ENCODE measurements at places on chromosomes 2 and 18.

- no peak for DNase-seq
These were observed 6.7 kb upstream of the ADCY3 start for GRCh38 chr2:24926602-24927252.

GRCh38 chr18:48791636-48792105, 159.1 kb downstream of the SMAD7 start:
- no peak for DNase-seq

- no peak for DNase-seq
These were observed 383.3 kb upstream of the ETAA1 start for GRCh38 chr2:67013821-67014220.

DNA sequence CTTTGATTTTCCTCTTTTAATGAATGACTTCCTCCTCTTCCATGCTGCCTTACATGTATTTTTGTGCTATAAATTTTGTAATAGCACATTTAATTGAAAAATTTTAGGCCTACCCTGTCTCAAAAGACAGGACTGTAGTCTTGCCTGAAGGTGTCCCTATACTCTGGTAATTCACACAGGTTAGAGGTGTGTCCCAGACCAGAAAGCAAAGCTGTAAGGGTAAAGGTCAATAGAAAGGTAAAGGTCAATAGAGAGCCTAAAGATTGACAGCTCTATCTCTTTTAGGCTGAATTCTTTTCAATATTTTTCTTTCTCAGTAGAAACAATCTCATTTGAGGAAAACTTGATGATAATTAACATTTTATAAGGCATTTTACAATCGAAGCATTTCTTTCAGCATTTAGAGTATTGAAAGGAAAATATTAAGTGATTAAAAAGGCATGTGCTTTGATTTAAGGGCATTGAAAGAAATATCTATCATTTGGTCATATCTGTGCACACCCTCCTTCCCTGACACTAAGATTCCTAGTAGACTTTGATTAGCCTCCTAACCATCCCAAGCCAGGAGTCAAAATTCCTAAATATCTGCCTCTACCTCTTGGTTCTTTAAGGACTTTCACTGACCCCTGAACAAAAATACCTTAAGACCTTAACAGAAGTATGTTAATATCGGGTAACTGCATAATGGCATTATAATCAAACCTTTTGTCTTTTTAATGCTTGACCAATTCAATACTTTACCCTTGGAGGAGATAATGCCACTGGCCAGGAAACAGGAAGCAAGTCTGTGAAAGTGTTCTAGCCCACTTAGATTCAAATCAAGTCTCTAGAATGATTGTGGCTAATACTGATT, 161.8 kb upstream of the DTNA start:
- no peak for DNase-seq

- DNase-seq = no peak
These were observed 111.3 kb downstream of the CPS1 start for GRCh38 chr2:210667711-210668110.

GRCh38 chr2:9097239-9097638, 93.8 kb upstream of the MBOAT2 start:
- DNase-seq = no peak

GRCh38 chr2:42178335-42178734, 9.2 kb downstream of the EML4 start:
- DNase-seq = no peak

DNA sequence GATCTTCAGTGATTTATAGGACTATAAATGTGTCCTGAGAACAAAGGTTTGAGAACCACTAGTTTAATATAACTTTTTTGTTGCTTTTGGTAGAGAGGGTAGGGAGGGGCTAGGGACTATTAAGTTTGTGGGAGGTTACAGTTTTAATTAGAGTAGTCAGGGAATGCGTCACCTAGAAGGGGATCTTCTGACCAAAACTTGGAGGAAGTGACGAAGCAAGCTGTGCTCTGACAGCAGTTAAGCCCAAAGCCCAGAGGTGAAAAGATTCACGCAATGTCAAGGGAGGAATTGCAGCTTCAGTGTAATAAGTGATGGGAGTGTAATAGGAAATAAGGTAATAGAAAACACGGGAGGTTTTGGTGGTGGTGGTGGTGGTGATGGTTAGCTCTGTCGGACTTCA, 8.1 kb downstream of the TDRD15 start:
- DNase-seq = no peak

- DNase-seq = no peak
These were observed 223.6 kb downstream of the C1D start for GRCh38 chr2:67839242-67839641.

GRCh38 chr2:112474844-112475486, 7.0 kb upstream of the TTL start:
- no peak for DNase-seq

DNA sequence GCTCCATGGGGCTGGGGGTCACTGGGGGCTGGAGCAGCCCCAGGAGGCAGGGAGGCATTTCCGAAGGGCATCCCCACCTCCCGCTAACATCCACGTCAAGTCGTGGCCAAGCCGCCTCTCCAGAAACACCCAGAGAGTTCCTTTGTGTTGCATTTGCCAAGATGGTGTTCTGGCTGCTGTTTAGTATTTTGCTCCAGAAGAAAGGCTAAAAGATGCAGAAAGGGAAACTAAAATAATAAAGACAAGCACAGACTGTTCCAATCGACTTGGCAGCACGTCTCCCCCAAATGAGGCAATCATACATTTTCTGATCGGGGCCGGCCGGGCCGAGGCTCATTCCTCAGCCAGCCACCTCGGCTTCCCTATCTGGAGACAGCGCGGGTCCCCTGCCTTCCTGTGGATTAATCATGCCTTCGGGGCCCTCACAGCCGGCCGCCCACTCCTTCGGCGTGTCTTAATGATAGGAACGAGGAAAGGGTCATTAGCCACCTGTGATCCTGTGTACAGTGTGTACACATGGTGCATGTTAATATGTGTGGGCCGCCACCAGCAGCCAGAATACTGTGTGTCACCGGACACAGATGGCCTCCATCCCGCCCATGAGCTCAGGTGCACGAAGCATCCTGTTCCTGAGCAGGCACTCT, 169.2 kb downstream of the KLHL29 start:
- no peak for DNase-seq

DNA sequence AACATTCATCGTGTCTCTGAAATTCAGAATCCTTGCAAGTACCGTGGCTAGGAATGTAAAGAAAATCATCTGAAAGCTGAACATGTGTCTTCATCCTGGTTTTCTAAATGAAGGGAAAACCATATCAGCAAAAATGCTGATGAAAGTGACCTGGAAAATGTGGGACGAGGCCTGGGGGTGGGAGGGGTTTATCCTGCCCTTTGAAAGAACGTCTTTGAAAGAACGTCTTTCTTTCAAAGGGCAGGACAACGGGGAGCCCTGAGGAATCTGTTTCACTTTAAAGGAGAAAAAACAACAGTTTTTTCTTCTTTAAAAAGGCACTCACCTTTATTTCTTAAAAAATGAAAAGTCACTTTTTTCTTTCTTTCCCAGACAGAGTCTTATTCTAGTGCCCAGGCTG, 185.2 kb downstream of the ALPK2 start:
- DNase-seq = no peak
